ENCODE measurements at places on chromosomes 2 and 18. TPM values are rescaled to one million over a fixed set of nuclear protein-coding genes. Genes with fewer than 3 reads are reported as not detected.

DNA sequence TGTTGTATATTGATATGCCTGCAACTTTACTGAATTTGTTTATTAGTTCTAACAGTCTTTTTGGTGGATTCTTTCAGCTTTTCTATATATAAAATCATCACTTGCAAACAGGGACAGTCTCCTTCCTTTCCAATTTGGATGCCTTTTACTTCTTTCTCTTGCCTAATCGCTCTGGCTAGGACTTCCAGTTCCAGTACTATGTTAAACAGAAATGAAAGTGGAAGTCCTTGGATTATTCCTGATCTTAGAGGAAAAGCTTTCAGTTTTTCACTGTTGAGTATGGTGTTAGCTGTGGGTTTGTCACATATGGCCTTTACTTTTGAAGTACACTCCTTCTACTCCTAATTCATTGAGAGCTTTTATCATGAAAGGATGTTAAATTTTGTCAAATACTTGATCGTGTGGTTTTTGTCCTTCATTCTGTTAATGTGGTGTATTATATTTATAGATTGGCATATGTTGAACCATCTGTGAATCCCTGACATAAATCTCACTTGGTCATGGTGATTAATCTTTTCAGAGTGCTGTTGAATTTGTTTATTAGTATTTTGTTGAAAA is 52.9 kb downstream of the REL start:
- DNase-seq = peak; percentile 24

GRCh38 chr18:68041327-68041726 is 524.8 kb upstream of the DSEL start:
- DNase-seq = no peak

DNA sequence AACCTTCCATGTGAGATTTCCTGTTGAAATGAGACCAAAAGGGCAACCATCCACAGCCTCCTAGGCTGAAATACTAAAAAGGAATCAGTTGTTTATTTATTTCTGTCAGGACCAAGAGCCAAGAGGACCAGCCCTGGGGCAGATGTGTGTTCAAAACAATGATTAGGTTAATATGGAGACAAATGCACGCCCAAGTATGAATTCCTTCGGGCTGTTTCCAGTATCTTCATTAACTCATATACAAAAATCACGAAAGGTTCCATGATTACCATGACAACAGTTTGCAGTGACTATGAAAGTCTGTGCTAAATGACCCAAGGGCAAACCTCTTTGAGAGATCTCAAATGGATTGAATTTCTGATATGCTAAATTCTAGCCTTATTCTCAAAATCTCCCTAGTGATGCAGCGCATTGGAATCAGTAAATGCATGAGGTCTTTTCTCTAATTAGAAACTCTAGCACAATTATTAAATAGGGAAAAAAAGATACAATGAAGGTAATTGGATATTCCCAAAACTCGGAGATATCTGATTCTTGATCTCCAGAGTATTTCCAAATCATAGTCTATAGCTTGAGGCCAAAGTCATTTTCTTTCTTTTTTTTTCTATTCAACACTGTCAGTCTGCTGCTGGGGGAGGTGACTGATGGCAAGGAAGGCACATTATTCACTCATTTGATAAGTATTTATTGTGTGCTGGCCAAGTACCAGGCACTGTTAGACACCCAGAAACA is 35.6 kb downstream of the VIT start:
- no peak for DNase-seq

DNA sequence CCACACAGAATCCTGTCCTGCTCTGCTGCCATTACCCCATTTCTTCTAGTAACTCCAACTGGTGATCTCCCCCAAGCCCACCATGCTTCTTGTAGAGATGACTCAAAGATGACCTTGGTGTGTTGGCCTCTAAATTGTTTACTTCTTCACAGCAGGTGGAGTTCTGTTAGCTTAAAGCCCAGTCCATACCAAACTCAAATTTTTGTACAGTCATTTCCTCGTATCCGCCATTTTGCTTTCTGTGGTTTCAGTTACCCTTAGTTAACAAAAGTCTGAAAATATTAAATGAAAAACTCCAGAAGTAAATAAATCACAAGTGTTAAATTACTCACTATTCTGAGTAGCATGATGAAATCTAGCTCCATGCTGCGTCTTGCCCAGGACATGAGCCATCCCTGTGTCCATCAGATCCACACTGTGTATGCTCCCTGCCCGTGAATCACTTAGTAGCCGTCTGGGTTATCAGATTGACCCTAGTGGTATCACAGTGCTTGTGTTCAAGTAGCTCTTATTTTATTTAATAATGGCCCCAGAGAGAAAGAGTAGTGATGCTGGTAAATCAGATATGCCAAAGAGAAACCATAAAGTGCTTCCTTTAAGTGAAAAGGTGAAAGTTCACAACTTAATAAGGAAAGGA is 133.3 kb upstream of the NOL4 start:
- no peak for DNase-seq

Gene ALLC
- not detected for polyA plus RNA-seq

Gene RAD51AP2
- polyA plus RNA-seq = not detected

Gene RTKN
- polyA plus RNA-seq = not detected

Data from CD14-positive monocyte (primary cell).